ENCODE measurements at places on chromosomes 2 and 18.

- no peak for DNase-seq
Observed at GRCh38 chr2:189131991-189132390, 47.6 kb downstream of the COL5A2 start.

DNA sequence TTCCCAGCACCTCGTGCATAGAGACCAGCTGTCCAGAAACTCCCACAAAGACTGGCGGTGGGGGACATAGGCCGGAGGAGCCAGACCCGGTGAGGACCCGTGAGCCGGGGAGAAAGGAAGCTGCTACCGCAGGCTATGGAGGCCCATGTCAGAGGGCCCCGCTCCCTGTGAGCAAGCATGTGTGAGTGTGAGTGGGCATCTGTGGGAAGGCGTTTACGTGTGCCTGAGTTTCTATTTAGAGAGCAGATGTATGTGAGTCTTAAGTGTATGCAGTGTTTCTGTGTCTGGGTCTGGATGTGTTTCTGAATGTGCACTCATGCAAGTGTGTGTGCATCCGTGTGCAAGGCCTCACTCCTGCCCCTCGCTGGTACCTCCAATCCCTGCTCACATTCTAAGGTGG, 187.8 kb upstream of the RAB6C start:
- DNase-seq: no peak

DNA sequence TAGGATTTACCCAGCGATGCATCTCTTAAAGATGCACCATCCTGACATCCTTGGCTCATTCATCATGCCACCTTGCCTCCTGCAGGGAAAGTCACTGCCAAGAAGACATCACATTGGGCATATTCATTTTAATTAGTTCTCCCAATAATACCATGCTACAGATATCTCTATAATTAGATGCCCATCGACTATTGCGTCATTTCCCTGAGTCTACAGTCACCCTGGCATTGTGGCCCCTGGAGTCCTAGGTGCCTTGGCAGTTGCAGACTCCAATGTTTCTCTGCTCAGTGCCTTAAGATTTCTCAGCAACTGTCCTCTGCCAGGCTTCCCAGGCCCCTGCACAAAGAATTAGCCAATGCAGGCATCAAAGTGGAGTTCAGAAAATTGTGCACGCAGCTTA, 32.6 kb downstream of the RDH14 start:
- DNase-seq: no peak

DNA sequence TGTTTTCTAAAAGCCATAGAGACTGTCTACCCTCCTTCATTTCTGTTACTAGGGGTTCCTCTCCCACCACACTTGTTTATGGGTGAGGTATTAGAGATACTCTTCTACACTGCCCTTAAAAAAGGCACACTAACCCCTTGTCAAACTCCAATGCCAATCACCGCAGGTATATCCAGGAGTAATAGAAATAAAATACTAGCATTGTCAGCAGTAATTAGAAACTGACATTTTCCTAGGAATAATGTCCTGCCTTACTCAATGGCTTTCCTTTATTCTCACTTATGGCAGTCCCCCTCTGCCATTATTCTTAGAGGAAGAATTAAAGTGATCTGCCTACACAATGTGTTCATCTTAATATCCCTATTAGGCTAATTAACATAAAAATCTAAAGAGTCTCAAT, 5.0 kb upstream of the BUB1 start:
- DNase-seq: no peak

GRCh38 chr2:168561991-168562390, 105.9 kb downstream of the CERS6 start:
- no peak for DNase-seq

- DNase-seq: no peak
Observed at GRCh38 chr2:9984217-9984739, 32.8 kb downstream of the GRHL1 start.

DNA sequence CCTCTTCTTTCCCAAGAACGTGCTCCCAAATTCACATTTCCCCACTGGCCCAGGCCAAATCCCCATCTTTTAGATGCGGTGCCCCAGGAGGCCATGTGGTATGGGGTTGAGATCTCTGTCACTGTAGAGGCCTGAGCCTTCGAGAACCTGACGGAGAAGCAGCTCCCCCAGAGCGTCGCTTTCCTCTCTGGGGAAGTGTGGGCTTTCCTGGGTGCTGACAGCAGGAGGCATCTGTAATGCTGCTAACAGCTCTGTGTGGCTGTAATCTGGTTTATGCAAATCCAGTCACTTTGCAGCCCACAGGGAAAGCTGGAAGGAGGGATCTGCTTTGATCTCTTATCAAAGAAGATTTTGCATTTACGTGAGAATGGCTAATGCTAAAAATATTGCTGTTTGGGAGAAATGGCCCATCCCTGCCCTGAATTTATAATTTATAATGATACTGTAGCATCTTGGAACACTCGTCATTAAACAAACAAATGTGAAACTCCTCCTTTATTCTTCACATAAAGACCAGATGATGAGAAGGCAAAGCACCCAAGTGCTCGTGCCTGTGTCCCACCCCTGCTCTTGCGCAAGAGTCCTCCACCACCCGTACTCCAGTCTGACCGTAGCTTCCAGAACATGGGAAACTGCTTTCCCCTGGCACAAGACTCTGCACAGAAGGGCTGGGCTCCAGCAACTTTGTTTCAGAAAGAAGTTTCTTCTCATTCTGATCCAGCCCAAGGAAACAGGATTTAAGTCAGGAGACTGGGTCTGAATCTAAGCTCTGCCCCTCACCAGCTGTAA, 109.9 kb upstream of the EPC2 start:
- no peak for DNase-seq

GRCh38 chr2:219596954-219597551, 604 bp upstream of the STK11IP start:
- no peak for DNase-seq

- no peak for DNase-seq
Observed at GRCh38 chr2:177535958-177536504, 143.5 kb downstream of the AGPS start.

- no peak for DNase-seq
Observed at GRCh38 chr18:21774722-21775121, 34.1 kb downstream of the MIB1 start.

- no peak for DNase-seq
Observed at GRCh38 chr2:37052600-37053332, 31.4 kb downstream of the HEATR5B start.

DNA sequence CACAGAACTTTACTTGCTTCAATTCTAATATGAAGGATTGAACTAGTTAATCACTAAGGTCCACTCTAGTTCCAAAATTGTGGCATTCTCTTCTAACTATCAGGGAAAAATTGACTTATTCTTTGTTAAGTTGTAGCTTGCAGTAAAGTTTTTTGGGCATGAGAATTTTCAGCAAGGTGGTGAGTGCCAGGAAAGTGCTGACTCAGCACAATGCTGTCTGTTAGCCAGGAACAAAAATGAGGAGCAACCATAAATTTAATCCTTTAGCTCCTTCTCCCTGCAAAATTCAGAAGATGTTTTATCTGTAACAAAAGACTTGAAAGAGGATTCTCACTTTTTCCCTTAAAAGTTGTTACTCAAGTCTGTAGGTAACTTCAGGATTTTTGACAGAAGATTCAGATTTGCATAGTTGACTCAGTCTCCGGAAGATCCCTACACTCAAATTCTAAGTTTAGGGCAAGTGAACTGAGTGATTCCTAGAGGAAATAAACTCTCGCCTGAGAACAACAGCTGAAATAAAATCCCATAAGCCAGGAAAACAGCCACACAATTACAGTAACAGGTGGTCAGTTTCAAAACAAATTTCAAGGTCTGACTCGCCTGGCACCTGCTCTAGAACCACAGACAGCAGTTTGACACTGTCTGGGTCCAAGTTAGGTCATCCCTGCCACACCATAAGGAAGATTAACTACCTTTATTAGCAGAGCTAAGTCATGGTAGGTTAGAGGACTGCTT, 20.2 kb upstream of the DARS1 start:
- DNase-seq: no peak

- no peak for DNase-seq
Observed at GRCh38 chr18:644395-645004, 13.0 kb upstream of the TYMS start.

GRCh38 chr2:105919826-105920225, 175.1 kb downstream of the NCK2 start:
- DNase-seq: peak; percentile 4

- no peak for DNase-seq
Observed at GRCh38 chr2:49686291-49686690, 532.0 kb upstream of the FSHR start.

DNA sequence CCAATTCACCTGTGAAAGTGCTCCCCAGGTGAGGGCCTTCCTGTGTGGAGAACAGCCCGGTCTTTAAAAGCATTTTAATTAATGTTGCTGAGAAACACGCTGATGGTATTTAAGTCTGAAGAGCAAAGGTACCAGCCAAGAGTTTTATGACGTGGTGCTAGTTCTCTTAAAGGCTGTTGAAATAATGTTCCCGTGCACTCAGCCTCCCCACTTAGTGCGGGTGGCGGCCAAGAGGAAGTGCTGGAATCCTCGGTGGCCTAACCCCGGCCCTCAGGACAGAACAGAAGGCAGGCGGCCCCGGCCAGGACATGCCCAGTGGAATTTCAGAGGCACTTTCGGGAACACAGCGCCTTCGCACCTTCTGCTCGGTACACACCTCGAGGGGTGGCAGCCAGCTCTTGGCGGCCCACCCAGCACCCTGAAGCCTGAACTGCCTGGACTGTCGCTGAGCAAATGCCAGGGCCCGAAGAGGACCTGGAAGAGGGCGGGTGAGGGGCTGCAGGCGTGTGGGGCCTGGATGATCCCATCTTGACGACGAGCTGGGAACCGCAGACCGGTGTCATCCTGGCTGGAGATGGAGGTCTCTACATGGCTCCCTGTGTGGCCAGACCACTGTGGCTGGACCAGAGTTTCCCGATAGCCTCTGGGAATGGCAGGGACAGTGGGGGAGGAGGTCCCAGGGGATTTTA, 142.9 kb downstream of the ASB1 start:
- no peak for DNase-seq

- no peak for DNase-seq
Observed at GRCh38 chr2:195342061-195342460, 315.0 kb upstream of the SLC39A10 start.

- DNase-seq: peak; percentile 49
Observed at GRCh38 chr2:199339891-199340605, 117.7 kb downstream of the SATB2 start.

DNA sequence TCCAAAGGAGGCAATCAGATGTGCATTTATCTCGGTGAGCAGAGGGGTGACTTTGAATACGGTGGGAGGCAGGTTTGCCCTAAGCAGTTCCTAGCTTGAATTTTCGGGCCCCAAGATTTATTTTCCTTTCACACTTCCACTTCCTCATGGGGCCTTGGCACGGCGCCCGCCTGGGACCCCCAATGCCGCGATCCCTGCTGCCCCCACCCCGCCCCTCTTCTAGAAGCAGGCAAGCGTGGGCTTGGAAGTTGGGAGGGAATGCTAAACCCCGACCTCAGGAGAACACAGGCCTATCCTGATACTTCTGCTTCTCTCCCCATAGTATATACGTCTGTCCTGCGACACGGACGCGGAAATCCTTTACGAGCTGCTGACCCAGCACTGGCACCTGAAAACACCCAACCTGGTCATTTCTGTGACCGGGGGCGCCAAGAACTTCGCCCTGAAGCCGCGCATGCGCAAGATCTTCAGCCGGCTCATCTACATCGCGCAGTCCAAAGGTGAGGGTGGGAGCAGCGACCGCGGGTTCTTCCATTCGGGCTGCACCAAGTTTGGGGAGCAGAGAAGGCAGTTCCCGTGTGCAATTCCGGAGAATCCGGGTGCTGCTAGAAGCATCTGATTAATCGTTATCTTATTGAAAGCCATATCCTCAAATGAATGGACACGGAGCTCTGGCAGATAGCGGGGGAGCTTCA, 21.6 kb downstream of the TRPM8 start:
- no peak for DNase-seq

DNA sequence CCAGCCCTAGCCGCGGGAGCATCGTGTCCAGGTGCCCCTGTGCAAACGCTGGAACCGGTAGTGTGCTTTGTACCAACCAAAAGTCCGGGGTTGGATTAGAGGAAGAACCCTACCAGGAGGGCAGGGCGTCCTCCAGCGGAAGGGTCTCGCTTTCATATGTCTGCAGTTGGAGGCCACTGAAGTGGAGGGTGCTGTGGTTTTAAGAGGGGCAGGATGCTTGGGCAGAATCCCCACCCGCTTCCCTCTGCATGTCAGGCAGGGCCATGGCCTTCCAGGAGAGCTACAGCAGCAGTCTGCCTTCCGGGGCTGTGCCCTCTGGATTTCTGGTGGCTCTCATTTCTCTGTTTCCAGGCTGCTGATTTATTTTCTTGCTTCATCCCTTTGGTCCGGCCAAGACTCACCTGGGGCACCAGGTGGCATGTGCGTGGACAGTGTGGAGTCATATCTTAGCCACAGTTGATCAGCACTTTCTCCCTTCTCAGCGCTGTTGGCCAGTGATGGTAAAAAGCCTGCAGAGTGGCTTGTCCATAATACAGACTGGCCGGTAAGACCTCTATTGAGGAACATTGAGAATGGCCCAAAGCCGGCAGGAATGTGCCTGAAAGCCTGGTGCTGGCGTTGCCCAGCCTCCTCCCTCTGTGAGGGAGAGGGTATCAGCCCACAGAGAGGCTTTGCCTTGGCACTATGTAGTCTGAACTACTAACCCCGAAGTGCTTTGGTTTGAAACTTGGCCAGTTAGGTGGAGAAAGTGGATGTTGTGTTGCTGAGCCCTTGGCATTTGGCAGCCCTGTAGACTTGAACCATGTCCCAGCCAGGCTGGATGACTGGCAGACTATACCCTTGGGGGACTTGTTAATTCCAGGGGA, 1.8 kb downstream of the AGAP1 start:
- DNase-seq: no peak

DNA sequence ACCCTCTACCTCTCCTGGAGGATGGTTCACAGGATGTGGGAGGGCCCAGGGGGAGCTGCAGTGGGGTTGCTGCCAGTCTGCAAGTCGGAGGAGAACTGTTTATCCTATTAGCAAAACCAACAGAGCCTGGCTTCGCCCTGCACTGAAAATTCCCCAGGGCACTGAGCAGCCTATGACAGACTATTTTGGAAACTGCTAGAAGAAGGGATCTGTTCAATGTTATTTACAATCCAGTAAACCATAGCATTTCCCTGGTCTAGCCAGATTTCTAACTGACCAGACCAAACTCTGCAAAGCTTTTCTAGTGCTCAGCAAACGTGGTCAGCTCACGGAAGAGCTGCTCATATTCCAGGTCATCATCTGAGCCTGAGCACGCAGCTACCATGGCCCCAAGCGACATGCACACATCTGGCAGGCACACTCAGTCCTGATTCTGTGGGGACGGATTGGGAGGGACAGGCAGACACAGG, 64.8 kb upstream of the PID1 start:
- no peak for DNase-seq

- no peak for DNase-seq
Observed at GRCh38 chr2:137675584-137676327, 288.5 kb upstream of the HNMT start.

- DNase-seq: peak; percentile 20
Observed at GRCh38 chr2:159882130-159882745, 84.2 kb upstream of the CD302 start.

DNA sequence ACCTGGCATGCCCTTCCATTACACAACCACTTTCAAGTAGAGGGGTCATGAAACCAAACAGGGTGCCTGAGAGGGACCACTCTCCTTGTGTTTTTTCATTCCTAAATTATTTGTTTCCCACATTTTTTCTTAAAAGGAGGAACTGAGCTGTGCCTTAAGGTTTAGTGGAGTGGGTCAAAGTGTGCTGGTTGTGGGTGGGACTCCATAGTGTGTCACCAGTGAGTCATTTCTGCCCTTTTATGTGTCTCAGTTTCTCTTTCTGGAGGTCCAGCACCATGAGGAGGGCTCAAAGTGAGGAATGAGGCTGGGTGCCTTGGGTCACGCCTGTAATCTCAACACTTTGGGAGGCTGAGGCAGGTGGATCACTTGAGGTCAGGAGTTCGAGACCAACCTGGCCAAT, 37.8 kb downstream of the COMMD1 start:
- no peak for DNase-seq
